ENCODE measurements at places on chromosomes 1 and 21. TPM values are rescaled to one million over a fixed set of nuclear protein-coding genes. Genes with fewer than 3 reads are reported as not detected.

GRCh38 chr1:33466159-33466558, 6.3 kb upstream of the ZSCAN20 start:
- H3K27me3 ChIP-seq: no peaks in the 10 kb centered on the region
- no peak overlapping the region for H3K27ac ChIP-seq
- no peak overlapping the region for H3K4me3 ChIP-seq

DNA sequence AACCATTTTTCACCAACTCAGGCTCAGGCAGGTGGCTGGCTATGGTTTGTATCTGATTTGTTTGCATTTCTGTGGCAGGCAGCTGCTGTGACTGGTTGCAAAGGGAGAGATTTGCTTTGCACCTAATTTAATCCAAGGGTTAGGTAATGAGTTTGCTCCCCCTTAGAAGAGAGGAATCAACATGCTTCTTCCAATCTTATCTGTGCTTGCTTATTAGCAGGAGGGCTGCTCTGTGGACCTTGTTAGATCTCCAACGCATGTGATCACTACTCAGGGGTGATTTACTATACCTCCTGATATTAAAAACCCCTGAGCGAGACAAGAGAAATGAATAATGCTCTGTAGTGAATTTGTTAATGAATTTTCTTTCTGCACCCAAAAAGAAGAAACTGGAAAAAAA, 20.5 kb downstream of the OLFML3 start:
- DNase-seq: no peak
- peaks cover 3% of the 10 kb centered on the region for H3K4me1 ChIP-seq
- H3K4me3 ChIP-seq: no peak overlapping the region
- H3K36me3 ChIP-seq: no peaks in the 10 kb centered on the region

GRCh38 chr1:6762060-6762459, 23.2 kb upstream of the CAMTA1 start:
- no peak overlapping the region for H3K4me3 ChIP-seq
- DNase-seq: no peak
- H3K4me1 ChIP-seq: peaks cover 14% of the 10 kb centered on the region
- no peaks in the 10 kb centered on the region for H3K36me3 ChIP-seq

DNA sequence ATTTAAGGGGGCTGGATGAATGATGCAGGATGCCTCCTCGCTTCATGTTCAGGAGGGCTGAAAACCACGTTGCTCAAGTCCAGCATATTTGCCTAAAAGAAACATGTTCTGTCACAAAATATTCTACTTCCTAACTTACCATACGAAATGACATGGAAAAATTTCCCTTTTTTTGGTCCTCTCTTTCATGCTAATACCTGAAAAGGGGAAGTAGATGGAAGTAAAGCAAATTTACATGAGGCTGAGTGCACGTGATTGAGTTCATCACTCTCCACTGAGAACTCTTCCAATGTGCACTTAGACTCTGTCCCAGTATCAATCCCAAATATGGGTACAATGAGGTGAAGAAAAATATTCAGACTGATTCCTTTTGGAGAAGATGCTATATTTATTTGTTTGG, 23.0 kb downstream of the XCL2 start:
- H3K36me3 ChIP-seq: no peaks in the 10 kb centered on the region
- no peaks in the 10 kb centered on the region for H3K4me1 ChIP-seq
- no peaks in the 10 kb centered on the region for H3K27me3 ChIP-seq
- DNase-seq: no peak
- H3K27ac ChIP-seq: no peak overlapping the region

- no peaks in the 10 kb centered on the region for H3K27me3 ChIP-seq
- no peak for DNase-seq
- H3K36me3 ChIP-seq: peaks cover 64% of the 10 kb centered on the region
- no peak overlapping the region for H3K27ac ChIP-seq
- H3K4me3 ChIP-seq: no peak overlapping the region
Measured at GRCh38 chr1:109228167-109228566, 14.4 kb downstream of the SARS1 start.

GRCh38 chr1:231653632-231654031, 27.0 kb downstream of the DISC1 start:
- no peaks in the 10 kb centered on the region for H3K27me3 ChIP-seq
- H3K27ac ChIP-seq: no peak overlapping the region
- peaks cover 7% of the 10 kb centered on the region for H3K4me1 ChIP-seq

DNA sequence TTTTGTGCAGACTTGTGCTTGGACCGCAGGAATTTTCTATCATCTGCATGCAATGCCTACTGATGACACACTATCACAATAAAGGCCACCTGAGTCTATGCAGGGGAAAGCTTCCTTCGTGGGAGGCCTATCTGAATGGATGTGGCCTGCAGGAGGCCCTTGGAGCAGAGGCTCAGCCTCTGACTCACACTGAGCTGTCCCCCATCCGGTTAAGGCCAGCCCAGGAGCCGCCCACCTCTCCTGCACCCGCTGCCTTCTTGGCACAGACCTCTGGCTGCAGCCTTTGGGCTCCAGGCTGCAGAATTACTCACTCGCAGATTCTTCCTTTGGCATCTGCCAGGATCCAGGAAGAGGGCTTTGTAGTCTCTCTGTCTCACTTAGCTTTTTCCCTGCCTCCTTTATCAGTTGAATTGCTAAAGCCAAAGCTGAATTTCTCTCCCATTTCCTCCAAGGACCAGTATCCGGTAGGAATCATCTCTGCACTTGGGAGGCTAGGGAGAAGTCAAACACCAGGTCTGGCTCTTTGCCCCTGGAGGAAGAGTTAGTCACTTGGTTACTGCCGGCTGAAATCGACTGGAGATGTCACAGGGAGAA, 65.1 kb upstream of the JUN start:
- H3K4me3 ChIP-seq: no peak overlapping the region
- peak; percentile 83 for DNase-seq
- H3K27ac ChIP-seq: peak overlapping the region; percentile 22
- no peaks in the 10 kb centered on the region for H3K36me3 ChIP-seq
- H3K4me1 ChIP-seq: peaks cover 10% of the 10 kb centered on the region
- H3K27me3 ChIP-seq: no peaks in the 10 kb centered on the region

DNA sequence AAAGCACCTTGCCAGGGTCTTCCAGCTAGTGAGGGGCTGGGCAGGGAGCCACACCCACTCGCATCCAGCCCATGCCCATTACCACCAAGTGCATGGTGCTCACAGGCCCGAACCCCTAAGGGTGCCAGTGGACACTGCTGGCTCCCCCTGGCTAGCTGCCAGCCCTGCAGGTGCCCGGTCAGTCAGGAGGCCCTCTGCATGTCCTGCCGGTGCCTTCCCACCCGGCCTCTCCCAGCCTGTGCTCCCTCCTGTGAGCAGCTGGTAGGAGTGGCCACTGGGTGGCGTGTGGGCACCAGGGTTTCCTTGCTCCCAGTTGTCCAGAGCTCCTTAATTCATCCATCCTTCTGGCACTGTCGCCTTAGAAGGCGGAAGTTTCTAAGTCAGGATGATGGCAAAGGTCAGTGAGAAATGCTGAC, 33.4 kb downstream of the QSOX1 start:
- no peaks in the 10 kb centered on the region for H3K27me3 ChIP-seq
- H3K4me1 ChIP-seq: no peaks in the 10 kb centered on the region
- no peak overlapping the region for H3K27ac ChIP-seq
- H3K36me3 ChIP-seq: peaks cover 91% of the 10 kb centered on the region
- no peak overlapping the region for H3K4me3 ChIP-seq

- H3K27ac ChIP-seq: no peak overlapping the region
- H3K4me3 ChIP-seq: no peak overlapping the region
- H3K27me3 ChIP-seq: no peaks in the 10 kb centered on the region
- H3K4me1 ChIP-seq: no peaks in the 10 kb centered on the region
- no peak for DNase-seq
- no peaks in the 10 kb centered on the region for H3K36me3 ChIP-seq
Measured at GRCh38 chr1:221246067-221246466, 366.8 kb downstream of the HLX start.

- no peaks in the 10 kb centered on the region for H3K36me3 ChIP-seq
- H3K27me3 ChIP-seq: no peaks in the 10 kb centered on the region
- H3K4me1 ChIP-seq: peaks cover 5% of the 10 kb centered on the region
- no peak overlapping the region for H3K27ac ChIP-seq
- no peak for DNase-seq
- H3K4me3 ChIP-seq: no peak overlapping the region
Measured at GRCh38 chr21:34692458-34693020, 23.7 kb downstream of the CLIC6 start.

DNA sequence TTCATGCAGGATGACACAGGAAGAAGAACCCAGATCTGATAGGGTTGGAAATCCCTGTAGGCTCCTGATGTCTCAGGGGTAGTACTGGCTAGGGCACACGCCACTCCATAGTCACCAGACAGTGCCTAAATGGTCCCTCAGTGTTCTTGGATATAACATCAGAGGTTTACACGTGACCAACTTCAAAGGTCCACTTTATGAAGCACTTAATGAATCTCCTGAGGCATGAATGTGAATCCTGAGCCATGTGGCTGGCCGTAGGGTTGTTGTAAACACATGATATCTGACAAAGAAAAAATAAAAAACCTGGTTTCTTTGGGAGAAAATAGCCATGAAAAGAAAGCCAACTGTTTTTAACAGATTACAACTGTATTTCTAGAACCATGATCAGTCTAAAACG, 27.5 kb downstream of the SLC6A17 start:
- no peak for DNase-seq
- H3K4me1 ChIP-seq: peaks cover 7% of the 10 kb centered on the region
- no peak overlapping the region for H3K27ac ChIP-seq
- no peaks in the 10 kb centered on the region for H3K36me3 ChIP-seq
- peaks cover 7% of the 10 kb centered on the region for H3K27me3 ChIP-seq

- no peak overlapping the region for H3K4me3 ChIP-seq
- no peak overlapping the region for H3K27ac ChIP-seq
- H3K36me3 ChIP-seq: no peaks in the 10 kb centered on the region
- H3K4me1 ChIP-seq: no peaks in the 10 kb centered on the region
- H3K27me3 ChIP-seq: peaks cover 5% of the 10 kb centered on the region
- no peak for DNase-seq
Measured at GRCh38 chr1:56758135-56758534, 61.1 kb downstream of the FYB2 start.

DNA sequence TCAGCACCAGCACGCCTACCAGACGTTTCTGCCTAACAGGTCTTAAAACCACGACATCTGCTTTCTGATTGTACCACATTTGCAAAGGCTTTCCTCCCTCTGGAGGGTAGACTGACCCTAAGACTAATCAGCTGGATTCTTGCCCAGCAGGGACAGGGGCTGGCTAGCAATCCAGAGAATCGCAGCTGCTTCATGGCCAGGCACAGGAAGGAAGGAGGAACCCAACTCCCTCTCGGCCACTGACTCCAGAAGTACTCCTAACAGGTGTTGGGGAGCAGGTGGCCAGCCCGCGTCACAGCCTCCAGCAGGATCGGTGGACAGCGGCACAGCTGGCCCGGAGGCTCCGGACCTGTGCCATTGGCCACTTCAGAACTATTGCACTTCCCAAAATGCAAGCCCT, 180.8 kb downstream of the NPHP4 start:
- DNase-seq: no peak
- H3K36me3 ChIP-seq: no peaks in the 10 kb centered on the region
- peaks cover 46% of the 10 kb centered on the region for H3K27me3 ChIP-seq
- no peaks in the 10 kb centered on the region for H3K4me1 ChIP-seq
- no peak overlapping the region for H3K27ac ChIP-seq

DNA sequence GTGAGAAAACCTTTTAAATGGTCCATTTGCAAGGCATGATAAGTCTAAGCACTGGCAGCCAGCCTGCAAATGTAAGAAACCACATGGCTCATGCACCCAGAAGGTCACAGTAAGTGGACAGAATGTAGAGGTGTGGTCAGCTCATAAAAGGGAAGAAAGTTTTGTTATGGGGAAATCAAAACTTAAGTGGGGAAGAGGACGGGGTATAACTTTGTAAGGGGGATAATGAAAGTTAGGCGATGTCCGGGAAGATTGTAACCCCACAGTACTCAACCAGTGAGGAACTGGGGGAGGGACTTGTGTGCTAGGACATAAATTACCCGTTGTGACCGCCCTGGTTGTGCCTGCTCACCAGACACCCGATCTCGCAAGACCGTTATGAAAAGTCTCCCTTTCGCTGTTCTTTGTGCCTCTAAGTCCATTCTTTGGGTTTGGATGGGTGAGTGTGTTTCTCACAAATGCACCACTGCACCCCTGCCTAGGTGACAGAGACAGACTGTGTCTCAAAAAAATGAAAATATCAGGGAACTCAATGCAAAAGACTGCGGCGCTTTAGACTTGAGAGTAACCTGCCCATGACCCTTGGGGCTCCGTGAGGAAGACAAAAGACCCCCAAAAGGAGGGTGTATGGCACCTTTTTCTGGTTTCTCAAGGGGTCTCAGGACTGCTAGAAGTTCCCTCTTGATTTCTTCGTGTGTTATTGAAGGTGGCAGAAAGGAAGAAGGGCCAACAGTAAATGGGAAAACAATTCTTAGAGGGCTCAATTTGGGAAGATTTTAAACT, 28.6 kb upstream of the ZNF496 start:
- no peaks in the 10 kb centered on the region for H3K27me3 ChIP-seq
- DNase-seq: no peak
- peak overlapping the region; percentile 12 for H3K4me3 ChIP-seq
- H3K4me1 ChIP-seq: peaks cover 7% of the 10 kb centered on the region
- H3K36me3 ChIP-seq: no peaks in the 10 kb centered on the region

DNA sequence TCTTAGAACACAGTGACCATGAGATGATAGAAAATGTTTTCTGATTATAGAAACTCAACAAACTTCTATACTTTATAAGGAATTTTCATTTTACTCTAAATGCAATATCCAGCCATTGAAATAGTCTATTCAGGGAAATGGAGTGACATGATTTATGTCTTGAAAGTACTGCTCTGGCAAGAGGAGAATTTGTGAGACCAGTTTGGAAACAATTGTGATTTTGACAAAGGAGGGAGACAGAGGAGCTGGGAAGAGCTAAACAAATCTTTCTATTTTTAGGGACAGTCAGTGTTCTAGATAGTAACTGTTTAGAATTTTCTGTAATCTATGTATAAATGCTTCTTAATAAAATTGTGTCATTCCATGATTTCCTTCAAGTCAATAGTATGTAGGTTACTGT, 252.3 kb downstream of the FMN2 start:
- no peaks in the 10 kb centered on the region for H3K36me3 ChIP-seq
- no peak overlapping the region for H3K27ac ChIP-seq
- H3K4me3 ChIP-seq: no peak overlapping the region

- H3K4me3 ChIP-seq: no peak overlapping the region
- H3K27ac ChIP-seq: no peak overlapping the region
- no peaks in the 10 kb centered on the region for H3K4me1 ChIP-seq
- H3K27me3 ChIP-seq: no peaks in the 10 kb centered on the region
- no peaks in the 10 kb centered on the region for H3K36me3 ChIP-seq
Measured at GRCh38 chr1:237293804-237294203, 251.8 kb downstream of the RYR2 start.

GRCh38 chr21:45570071-45570470, 27.8 kb upstream of the SLC19A1 start:
- H3K4me1 ChIP-seq: peaks cover 8% of the 10 kb centered on the region
- H3K27ac ChIP-seq: no peak overlapping the region
- H3K4me3 ChIP-seq: no peak overlapping the region
- no peaks in the 10 kb centered on the region for H3K36me3 ChIP-seq

GRCh38 chr1:214525535-214526019, 25.8 kb downstream of the PTPN14 start:
- H3K27ac ChIP-seq: no peak overlapping the region
- no peaks in the 10 kb centered on the region for H3K27me3 ChIP-seq
- H3K36me3 ChIP-seq: no peaks in the 10 kb centered on the region
- DNase-seq: no peak
- peaks cover 16% of the 10 kb centered on the region for H3K4me1 ChIP-seq

- H3K27ac ChIP-seq: no peak overlapping the region
- no peaks in the 10 kb centered on the region for H3K36me3 ChIP-seq
- peak; percentile 58 for DNase-seq
Measured at GRCh38 chr1:228362141-228362883, 44.3 kb downstream of the TRIM11 start.

Gene LRRIQ3
- 0.38 TPM for total RNA-seq

Gene CR2
- not detected for total RNA-seq

Gene SPRR4
- total RNA-seq: 478 TPM

Gene PANK4
- total RNA-seq: 34.7 TPM

Gene BMP8B
- total RNA-seq: 3.5 TPM

Gene ATAD3C
- 0.45 TPM for total RNA-seq

Gene ADORA1
- total RNA-seq: 5.2 TPM

Gene SLC9C2
- not detected for total RNA-seq

Gene RSPH1
- total RNA-seq: 2.3 TPM

Gene KCNK1
- total RNA-seq: 9.1 TPM

All from suprapubic skin (tissue), 4 donors.